Stimulated activated CD4-positive, alpha-beta T cell treated with anti-CD3 and anti-CD28 coated beads, Interleukin-12 subunit alpha, Interleukin-12 subunit beta, amount 100 ng/mL, for 24 hours (primary cell): ENCODE measurements at places on chromosomes 1 and 21.

DNA sequence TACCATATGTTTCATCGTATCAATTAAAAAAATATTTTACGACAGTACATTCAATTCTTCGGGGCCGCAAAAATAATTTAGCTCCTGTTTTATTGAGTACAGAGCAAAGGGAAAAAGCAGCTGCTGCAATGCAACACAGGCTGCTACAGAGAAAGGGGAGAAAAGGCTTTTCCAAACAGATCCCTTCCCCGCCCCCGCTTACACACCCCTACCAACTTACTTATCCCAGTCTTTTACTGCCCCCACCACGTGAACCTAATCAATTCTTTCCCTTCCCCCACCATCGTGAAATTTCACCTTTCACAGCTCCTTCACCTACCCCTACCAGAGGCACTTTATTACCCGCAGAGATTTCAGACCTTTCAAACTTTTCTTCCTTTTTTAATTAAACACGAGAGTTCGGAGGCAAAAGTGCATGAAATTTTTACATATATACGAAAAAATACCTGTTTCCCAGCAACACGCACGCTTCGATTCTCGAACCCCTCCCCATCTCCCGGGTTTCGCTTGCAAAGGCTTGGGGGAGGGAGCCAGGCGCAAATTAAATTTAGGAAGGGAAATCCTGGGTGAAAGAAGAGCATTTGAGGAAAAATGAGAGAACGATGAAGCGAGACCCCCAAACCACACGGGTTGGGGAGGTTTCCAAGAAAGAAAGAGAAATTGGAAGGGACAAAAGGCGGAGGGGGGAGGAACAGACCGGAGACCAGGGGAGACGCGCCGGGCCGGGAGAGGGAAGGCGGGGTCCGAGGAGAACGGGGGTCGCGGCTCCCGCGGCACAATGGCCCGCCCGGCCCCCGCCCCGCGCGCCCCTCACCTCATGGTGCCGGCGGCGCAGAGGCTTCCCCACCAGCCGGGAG is 823 bp downstream of the ENAH start:
- no peak for DNase-seq

DNA sequence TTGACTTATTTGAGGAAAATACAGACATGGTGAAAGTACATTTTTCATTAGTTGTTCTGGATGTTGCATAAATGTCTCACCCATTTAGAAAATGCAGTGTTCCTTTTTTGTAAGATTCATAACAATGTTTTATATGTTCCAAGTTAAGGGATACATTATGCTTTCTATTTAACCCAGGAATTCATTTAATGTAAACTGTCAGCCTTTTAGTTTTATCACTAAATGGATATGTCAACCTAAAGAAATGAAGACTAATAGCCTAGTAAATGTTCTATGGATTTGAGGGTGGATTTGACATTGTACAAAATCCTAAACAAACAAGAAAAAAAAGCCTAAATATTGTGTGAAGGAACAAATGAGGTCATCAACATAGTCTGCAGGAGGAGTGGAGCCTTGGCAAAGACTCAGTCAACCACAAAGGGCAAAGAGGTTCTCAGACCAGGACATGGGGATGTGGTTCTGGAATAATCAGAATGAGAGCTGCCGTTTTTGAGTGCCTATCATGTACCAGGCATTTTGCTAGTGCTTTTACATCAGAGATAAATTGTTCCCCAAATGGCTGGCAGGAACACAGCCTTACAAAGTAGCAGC is 8.8 kb upstream of the INSL5 start:
- DNase-seq = no peak

- no peak for DNase-seq
Observed at GRCh38 chr1:220652995-220653394, 37.2 kb upstream of the C1orf115 start.

DNA sequence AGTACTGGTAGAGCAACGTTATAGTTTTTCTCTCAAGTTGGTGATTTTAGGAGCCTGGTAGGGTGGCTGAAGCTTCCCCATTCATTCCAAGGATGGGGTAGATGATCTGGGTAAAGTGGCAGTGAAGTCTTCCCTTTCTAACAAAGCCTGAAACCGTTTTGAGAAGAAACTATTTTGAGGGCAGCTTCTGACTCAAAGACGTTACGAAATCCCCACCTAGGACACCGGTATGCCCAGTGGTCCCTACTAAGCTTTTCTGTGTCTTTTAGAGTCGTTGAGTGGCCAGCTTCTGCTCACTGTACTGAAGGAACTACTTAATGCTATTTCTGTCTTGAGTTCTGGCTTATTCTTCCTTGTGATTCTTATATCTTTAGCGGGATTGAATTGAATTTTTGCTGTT is 1.4 kb downstream of the WDTC1 start:
- no peak for DNase-seq

GRCh38 chr21:19433623-19434022 is 1030.0 kb upstream of the TMPRSS15 start:
- DNase-seq = no peak

DNA sequence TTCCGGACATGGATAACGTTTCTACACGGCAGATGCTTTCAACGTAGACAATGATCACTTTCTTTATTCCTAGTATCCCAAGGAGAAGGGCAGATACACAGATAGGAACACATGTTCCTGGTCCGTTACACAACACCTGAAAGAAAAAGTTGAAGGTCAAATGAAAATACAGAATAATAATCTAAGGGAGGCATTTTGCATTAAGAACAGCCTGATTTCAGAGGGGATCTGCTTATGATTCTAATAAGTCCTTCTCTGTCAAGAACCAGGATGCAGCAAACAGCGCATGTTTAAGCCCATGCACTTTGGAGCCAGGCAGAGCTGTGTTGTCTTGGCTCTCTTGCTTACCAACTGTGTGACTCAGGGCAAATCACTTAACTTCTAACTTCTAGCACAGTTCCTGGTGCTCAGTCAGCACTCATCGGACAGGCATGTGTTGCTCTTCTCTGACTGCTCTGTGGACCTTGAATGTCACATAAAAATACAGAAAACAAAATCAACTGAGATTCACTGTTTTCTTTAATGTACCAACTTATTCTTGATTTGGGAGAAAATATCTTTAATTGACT is 56.3 kb upstream of the CNN3 start:
- no peak for DNase-seq

- DNase-seq = no peak
Observed at GRCh38 chr1:113981962-113982931, 3.0 kb downstream of the OLFML3 start.

DNA sequence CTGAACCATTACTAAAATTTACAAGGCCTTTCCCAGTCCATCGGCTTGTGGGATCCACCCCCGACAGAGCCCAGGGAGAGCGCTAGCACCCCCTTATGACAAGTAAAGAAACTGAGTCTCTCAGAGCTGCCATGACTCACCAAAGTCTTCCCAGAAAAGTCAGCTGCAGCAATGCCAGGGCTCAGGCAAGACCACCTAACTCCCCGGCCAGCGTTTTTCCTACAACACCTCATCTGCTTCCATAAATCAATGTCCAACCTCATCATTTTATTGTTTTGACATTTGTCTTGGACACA is 15.0 kb downstream of the DHCR24 start:
- DNase-seq = no peak

- no peak for DNase-seq
Observed at GRCh38 chr1:62335656-62336055, 16.4 kb upstream of the KANK4 start.

DNA sequence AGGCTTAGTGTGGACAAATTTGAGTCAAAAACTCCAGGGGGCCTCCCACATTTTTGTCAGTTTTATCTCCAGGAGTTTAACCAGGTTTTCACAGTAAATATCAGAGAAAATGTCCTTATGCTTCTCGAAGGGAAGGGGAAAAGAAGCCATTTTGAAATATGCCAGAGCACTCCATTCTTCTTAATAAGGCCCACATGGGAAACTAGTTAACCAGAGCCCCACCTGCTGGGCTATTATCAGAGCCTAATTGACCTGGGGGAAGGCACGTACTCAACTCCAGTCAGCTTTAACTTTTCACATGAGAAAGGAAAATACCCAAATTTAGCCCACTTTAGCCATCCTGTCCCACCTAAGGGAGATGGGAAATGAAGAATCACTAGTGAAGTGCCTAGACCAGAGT is 296.3 kb downstream of the PTBP2 start:
- no peak for DNase-seq

DNA sequence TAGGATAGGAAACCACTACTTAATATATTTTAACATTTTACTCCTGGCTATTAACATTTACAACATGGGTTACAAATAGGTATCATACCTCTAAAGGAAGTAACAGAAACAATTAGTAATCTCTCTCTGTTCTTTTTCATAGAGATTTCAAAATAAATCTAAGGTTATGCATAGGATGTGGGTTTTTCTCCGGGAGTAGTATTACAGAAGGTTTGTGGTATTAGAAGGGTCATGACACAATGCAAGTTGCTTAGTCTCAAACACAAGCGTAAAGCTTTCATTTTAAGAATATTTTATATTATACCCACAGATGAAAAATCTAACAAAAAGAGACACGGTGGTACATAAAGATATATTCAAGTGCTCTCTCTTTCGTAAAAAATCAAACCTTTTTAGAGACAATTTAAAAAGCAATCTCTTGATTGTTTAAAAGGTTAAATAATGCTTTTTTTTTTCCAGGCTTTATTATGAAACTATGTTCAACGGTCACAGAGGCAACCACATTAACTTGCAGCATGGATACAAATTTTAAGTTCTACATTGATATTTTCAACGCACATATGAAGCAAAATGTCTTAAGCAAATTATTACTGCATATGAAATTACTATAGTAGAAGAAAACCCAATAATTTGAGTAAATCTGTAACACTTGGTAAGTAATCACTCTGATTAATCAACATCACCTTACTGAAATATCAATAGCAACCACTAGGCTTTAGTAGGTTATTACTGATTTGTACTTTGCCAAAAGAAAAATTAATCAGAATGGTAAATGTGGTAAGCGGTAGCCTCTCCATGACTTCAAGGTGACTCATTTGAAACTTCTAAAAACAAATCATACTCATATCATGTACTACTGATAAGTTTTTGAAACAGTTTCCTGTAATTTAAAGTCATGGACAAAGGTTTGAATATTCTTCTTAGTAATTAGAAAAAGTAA is 97.4 kb upstream of the GFI1 start:
- no peak for DNase-seq
